Caki2 (cell line): ENCODE measurements at places on chromosomes 2 and 18. TPM values are rescaled to one million over a fixed set of nuclear protein-coding genes. Genes with fewer than 3 reads are reported as not detected.

- peak; percentile 18 for DNase-seq
Observed at GRCh38 chr2:46657042-46657504, 177.7 kb downstream of the TMEM247 start.

DNA sequence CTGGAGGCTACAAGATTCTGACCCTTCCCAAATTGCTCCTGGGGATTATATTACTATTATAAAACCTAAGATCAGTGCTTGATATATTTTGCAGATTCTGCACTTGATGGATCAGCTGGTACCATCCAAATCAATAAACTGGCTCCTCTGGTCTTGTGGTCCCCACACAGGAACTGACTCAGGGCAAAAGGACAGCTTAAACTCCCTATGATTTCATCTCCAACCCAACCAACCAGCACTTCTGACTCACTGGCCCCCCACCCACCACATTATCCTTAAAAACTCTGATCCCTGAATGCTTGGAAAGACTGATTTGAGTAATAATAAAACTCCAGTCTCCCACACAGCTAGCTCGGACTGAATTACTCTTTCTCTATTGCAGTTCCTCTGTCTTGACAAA is 82.1 kb downstream of the TMEM163 start:
- no peak for DNase-seq

Gene ASTL
- total RNA-seq: not detected in 2 replicates

GRCh38 chr2:21694079-21694878 is 570.5 kb downstream of the TDRD15 start:
- DNase-seq: no peak

GRCh38 chr2:240207661-240208060 is 67.2 kb upstream of the OTOS start:
- no peak for DNase-seq

Gene ARPC2
- 470 and 533 TPM in 2 replicates for total RNA-seq

GRCh38 chr2:121707344-121707919 is 29.2 kb downstream of the NIFK start:
- DNase-seq: peak; percentile 96

- DNase-seq: no peak
Observed at GRCh38 chr2:62181843-62182242, 14.1 kb upstream of the B3GNT2 start.

DNA sequence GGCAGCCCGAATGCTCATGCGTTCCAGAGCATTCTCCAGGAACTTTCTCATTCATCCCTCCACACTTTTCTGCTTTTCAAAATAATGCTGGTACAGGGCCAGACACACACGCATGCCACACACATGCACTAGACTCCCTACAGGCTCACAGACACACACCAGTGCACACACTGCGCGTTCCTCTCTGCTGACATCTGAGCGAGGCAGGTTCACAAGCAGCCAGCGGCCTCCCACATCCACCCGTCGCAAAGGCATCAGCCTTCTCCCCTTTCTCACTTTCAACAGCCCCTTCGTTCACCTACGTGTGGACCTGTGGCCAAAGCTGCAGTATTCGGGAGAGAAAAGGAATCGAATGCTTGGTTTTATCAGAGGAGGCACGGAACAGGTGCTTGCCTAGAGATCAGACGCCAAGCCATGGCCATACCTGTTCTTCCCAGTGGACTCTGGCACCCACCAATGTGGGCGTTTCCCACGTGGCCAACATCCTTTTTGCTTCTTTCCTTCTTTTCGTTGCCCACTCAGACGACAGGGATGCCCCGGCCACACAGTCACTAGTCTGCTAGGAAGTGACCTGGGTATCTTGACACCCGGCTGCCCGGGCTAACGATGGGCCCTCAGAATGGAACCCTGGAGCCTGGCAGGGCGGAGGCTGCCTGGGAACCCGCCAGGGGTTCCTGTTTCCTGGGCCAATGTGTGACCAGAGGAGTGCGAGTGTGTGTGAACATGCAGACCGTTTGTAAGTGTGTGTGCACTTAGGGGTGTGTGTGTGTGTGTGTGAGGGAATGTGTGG is 85.8 kb upstream of the ID2 start:
- DNase-seq: no peak

Gene MPHOSPH10
- 10.6 and 11.6 TPM in 2 replicates for total RNA-seq

Gene IFT172
- total RNA-seq: 8.6 and 13.9 TPM in 2 replicates

DNA sequence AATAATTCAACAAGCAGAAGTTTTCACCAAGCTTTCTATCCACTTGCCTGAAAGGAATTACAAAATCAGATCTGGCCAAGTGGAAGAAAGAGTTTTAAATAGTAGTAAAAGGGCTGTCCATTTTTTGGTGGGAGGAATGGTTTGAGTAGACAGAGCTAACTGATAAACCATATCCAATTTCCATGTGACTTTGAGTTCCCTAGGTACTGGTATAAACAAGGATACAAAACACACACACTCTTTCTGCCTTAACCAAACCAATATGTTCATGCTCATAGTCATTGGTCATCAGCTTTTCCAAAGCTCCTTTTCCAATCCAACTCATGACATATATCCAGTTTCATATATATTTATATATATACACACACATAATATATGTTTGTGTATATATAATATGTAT is 49.5 kb upstream of the REL start:
- DNase-seq: no peak

GRCh38 chr2:231679908-231680284 is 28.4 kb upstream of the PTMA start:
- no peak for DNase-seq

- no peak for DNase-seq
Observed at GRCh38 chr2:188481474-188481873, 189.8 kb downstream of the GULP1 start.

Gene UGT1A6
- total RNA-seq: 130 and 145 TPM in 2 replicates

Gene NCKAP5
- total RNA-seq: 3.1 and 3.4 TPM in 2 replicates

DNA sequence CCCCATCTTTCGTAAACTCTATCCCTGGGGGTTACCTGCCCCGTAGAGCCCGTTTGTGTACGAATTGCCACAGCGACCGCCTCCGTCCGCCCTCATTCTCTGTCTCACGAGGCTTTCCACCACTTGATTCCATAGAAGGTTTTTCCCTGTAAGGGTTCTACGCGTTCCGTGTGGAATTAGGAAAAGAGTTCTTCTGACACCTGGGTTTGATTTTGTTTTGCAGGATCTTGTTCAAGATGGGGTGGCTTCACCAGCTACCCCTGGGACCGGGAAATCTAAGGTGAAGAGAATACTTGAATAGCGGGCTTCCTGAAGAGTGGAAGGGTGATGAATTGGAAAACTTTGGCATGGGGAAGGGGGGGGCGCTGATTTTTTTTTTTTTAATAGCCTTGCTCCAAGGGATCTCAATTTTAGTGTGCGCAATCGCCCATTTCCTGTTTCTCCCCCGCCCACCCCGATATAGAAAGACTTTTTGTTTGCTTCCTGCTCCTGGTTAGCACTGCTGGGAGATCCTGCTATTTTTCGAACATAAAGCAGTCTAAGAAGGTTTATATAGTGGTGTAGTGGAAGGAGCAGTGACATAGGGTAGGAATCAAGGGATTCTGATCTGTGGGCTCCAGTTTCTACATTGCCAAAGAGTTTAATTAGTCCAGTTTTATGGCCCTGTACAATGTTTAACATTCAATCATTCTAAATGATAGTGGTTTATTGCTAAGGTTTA is 564 bp downstream of the GCC2 start:
- no peak for DNase-seq

DNA sequence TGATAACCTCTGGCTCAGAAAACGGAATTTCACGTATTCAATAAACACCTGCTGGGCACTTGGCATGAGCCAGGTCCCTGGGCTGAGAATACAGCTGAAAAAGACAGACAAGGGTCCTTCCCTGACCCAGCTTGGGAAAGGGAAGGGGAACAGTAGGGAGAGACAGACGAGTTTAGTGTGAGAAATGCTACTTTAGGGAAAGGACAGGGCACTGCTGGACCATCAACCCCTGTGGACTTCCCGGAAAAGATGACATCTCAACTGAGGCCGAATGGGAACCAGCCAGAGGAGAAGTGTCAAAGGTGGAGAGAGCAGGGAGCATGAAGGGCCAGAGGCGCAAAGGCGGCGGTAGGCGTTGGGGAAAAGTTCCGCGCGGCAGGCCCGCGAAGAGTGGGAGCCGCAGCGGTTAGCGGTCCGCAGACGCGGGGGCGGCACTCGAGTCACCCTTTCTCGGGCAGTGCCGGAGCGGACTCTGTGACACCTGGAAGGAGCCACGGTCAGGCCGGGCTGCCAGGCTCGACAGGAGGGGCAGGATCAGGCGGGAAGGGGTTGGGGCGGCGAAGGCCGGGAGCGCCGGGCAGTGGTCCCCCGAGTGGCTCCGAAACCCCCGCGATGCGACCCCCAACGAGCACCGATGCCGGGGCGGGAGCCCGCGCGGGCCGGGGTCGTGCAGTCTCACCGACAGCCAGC is 519 bp downstream of the TEX261 start:
- peak; percentile 18 for DNase-seq

Gene ITGB1BP1
- total RNA-seq: 55.9 and 110 TPM in 2 replicates

Gene CFAP221
- total RNA-seq: 1.6 and 2.4 TPM in 2 replicates

GRCh38 chr18:6886797-6887330 is 157.3 kb downstream of the ARHGAP28 start:
- no peak for DNase-seq

Gene ABHD1
- total RNA-seq: 0.78 TPM in 1 of 2 replicates, not detected in the other

- no peak for DNase-seq
Observed at GRCh38 chr2:160375037-160375436, 118.6 kb downstream of the RBMS1 start.

DNA sequence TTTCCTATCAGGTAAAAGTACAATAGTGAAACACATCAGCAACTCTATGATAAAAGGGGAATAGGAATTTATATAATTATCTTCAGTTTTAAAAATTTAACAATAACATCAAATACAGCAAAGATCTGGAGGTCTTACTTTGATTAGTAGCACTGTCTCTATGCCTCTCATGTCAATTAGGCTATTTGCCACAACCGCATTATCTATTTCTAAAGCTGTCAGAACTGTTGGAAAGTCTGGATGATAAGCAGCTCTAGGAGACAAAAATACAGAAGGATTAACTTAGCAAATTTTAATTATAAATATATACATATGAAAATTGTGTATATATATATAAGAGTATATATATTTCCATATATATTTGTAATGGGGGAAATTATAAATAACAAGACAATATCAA is 45.1 kb downstream of the SMC6 start:
- DNase-seq: no peak

- no peak for DNase-seq
Observed at GRCh38 chr18:9846162-9846925, 39.4 kb upstream of the TXNDC2 start.

Gene REG1B
- total RNA-seq: not detected in 2 replicates

DNA sequence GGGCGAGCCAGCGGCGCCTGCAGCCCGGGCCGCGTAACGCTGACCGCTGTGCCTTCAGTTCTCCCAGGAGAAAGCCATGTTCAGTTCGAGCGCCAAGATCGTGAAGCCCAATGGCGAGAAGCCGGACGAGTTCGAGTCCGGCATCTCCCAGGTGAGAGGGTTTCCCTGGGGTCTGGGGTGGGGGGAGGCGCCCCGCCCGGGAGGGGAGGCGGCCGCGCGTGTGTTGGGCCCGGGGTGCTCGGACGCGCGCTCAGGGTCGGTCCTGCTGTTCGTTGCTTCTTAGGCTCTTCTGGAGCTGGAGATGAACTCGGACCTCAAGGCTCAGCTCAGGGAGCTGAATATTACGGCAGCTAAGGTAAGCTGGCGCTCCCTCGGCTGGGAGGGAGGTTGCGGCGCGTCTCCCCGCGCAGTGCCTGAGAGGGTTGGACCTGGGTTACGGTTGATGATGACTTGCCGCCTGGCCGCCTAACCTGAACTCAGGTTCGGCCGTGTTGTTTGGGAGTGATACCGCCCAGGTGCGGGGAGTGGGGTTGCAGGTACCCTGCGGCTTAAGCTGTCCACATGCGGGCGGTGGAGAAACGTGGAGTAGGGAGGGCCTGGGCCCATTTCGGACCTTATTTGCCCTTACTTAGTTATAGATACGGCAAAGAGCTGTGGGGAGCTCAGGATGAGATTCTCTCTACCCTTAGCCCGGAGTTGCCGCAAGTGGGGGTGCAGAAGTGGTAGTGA is 638 bp downstream of the RPS7 start:
- no peak for DNase-seq

DNA sequence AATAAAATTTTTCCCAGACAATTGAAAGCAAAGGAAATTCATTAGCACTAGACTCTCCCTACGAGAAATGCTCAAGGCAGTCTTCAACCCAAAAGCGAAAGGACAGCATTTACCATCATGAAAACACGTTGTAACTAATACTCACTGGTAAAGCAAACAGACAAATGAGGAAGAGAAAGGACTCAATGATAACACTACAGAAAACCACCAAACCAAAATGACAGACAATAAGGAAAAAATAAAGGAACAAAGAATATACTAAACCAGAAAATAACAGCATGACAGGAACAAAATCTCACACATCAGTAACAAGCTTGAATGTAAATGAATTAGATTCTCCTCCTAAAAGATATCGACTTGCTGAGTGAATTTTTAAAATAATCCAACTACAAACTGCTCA is 190.7 kb downstream of the NOL4 start:
- DNase-seq: no peak

Gene TDRD15
- not detected in 2 replicates for total RNA-seq

GRCh38 chr18:61546590-61546989 is 213.4 kb downstream of the CDH20 start:
- no peak for DNase-seq
